ENCODE measurements at places on chromosomes 4 and X. TPM values are rescaled to one million over a fixed set of nuclear protein-coding genes. Genes with fewer than 3 reads are reported as not detected.

Gene FRAS1
- 28.3 TPM for total RNA-seq

Gene MAGEA8
- total RNA-seq: not detected

Gene GC
- not detected for total RNA-seq

Gene UGT2B17
- not detected for total RNA-seq

Gene LDB2
- 5.1 TPM for total RNA-seq

Gene CYLC1
- not detected for total RNA-seq

Gene SLC49A3
- 15.1 TPM for total RNA-seq

Gene WNK3
- 0.20 TPM for total RNA-seq

Gene P2RY4
- total RNA-seq: 0.39 TPM

Gene SULT1E1
- total RNA-seq: 0.37 TPM

Gene PRDM5
- 13.2 TPM for total RNA-seq

Gene NXT2
- total RNA-seq: 8.8 TPM

Gene MED12
- total RNA-seq: 24.4 TPM
